NCI-H187 treated with DMSO at 0.1 percent for 48 hours (cell line): ENCODE measurements at places on chromosomes 16 and 17.

GRCh38 chr16:58152246-58152868 lies 23.2 kb upstream of the CFAP20 start:
- DNase-seq = no peak

- DNase-seq = no peak
These were observed 16.2 kb downstream of the UNC13D start for GRCh38 chr17:75828076-75828400.

DNA sequence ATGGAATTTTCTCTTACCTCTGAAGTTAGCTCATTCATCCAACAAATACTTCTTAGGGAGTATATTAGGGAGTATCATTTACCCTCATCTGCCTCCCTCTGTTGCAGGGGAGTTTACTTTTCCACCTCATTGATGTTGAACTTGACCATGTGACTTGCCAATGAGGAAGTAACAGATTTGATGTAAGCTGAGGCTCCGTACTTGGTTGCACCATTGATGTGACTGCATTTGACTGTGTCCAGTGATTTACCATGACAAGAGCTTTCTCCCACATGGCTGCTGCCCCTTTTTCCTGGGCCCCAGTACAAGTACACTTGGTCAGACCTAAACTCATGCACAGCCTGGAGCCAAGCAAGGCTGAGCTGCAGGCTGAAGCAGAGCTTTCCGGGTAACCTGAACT lies 81.6 kb upstream of the HS3ST2 start:
- no peak for DNase-seq

- no peak for DNase-seq
These were observed 281.7 kb upstream of the ERCC4 start for GRCh38 chr16:13638218-13638617.

- DNase-seq = no peak
These were observed 11.6 kb downstream of the MYO19 start for GRCh38 chr17:36523113-36523512.

DNA sequence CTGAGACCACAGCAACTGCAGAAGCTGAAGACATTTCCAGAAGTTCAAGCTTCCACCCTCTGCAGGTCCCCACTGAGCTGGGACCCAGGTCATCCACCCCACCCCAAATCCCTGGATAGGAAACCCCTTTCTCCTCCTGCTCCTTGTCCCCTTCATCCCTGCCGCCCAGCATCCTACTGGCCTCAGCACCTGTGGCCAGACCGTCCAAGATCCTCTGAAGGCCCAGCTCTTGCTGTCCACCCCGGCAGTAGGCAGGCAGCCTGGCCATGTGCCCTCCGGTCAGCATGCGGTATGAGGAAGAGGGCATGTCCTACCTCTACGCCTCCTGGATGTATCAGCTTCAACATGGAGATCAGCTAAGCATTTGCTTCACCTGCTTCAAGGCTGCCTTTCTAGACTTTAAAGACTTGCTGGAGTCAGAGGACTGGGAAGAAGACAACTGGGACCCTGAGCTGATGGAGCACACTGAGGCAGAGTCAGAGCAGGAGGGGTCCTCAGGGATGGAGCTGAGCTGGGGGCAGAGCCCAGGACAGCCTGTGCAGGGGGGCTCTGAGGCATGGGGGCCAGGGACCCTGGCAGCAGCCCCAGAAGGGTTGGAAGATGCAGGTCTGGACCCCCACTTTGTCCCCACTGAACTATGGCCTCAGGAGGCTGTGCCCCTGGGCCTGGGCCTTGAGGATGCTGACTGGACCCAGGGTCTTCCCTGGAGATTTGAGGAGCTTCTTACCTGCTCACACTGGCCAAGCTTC lies 3.0 kb downstream of the TEX19 start:
- DNase-seq = no peak

DNA sequence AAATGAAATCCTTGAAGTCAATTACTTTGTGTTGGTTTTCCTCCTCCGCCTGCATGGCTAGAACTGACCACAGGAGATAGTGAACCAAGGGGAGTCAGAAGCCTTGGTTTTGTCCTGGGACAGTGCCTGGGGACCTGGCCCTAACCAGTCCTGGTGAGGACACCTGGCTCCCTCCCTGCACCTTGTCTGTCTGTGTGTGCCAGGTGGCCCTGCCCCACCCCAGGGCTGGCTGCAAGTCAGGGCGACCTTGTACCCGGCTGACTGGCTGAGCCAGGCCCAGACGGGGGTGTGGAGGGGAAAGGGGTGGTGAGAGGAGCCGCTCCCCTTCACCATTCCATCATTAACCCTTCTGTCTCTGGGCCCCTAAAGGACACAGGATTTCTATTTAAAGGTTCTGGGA lies 3.4 kb downstream of the RAPGEFL1 start:
- no peak for DNase-seq

DNA sequence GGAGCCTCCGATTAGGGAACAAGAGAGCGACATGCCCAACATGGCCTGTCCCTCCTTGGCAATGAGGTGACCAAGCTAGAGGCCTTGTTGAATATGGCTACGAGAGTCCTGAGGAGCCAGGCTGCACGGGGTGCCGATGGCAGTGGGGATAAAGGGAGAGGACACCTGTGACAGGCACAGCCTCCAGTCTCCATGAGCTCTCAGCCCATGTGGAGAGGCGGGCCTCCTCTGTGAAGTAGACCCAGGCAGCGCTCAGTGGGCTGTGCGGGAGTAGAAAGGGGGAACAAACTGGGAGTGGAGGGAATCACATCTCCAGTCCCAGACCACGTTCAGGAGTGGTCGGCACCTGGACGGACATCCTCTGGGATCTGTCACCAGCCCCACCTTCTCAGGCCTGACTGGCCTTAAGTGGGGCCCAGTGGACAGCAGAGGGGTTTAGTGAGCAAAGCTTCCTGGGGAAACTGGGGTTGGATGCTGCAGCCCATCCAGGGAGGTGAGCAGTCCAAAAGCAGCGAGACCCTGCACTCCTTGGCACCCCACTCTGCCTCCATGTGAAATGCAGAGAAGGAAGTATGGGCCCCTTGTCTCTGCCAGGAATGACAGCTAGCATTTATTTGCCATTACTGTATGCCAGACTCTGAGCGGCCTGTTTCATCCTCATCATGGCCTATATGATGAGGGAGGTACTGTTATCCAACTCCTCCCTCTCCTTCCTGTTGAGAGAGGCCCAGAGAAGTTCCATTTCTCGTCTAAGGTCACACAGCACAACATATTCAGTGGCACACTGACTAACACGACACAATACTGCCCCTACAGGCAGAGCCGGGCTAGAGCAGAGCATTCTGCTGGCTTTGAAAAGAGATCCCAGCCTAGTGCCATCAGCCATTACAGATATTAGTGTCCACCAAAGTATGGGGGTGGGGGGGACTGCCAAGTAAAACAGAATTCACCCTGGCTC lies 4.5 kb upstream of the TMEM92 start:
- DNase-seq = no peak

DNA sequence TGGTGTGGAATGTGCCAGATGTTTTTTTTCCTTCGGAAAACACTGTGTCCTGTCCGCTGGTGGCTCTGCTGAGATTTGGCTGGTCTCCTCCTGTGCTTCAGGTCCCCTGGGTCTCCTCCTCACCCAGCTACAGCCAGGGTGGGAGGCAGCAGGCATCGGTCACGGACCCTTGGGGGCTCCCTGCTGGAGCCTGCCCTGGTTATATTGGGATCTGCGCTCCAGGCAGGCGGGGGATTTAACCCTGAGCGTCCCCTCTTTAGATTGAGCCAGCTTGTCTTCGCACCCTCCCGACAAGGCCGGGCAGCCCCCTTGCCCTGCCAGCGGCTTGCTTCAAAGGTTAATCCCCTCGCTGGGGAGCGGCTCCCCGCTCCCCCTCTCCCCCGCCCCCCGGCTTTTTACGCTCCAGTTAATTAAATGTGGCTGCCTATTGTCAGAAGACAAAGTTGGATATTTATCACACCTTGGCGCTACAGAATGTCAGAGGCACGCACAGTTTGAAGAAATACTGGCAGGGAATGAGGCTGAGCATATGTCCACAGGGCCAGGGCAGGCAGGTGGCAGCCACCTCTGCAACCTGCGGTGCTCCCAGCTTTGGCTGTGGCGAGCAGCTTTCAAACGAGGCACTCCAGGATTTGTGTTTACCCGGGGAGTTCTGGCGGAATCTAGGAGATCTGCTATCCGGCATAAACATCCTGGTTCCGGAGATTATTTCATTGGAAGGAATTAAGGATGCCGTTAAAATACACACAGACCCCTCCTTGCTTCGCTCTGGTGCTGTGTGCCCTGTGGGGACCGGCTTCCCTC lies 38.2 kb upstream of the GSE1 start:
- DNase-seq = no peak

GRCh38 chr16:54080524-54081008 lies 206.0 kb downstream of the IRX3 start:
- no peak for DNase-seq

GRCh38 chr16:20911361-20911760 lies 10.8 kb downstream of the LYRM1 start:
- DNase-seq = no peak

- DNase-seq = no peak
These were observed 2.9 kb downstream of the SRL start for GRCh38 chr16:4239020-4239419.

DNA sequence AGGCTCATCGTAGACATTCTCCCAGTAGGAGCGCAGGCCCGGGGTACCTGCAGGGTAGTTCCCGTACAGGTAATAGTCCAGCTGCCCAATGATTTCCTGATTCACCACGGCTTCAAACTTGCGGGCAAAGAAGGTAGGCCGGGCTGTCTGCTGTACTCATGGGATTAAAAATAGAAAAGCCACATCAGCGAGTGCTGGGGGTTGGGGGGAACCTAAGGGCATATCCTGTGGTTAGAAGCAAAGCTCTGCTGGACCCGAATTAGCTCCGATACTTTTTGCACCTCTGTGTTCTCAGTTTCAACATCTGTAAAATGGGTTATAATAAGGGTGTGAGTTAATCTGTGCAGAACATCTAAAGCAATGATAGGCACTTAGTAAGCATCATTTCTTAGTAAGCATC lies 336.2 kb downstream of the XYLT1 start:
- no peak for DNase-seq

- no peak for DNase-seq
These were observed 55.3 kb downstream of the USP10 start for GRCh38 chr16:84754956-84755672.

DNA sequence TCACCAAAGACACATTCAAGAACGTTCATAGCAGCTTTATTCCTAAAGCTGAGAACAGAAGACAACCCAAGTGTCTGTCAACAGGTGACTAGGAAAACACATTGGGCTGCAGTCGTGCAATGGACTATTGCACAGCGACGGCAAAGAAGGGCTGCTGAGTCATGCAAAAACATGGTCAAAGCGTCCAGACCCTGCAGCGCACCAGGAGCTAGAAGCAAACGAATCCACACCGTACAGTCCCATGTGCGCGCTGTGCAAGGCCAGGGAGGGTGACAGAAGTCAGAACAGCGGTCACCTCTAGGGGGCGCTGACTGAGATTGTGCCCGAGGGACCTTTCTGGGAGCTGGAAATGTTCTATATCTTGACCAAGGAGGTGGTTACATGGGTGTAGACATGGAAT lies 266.4 kb downstream of the MAF start:
- DNase-seq = no peak

- no peak for DNase-seq
These were observed 61.3 kb downstream of the C17orf67 start for GRCh38 chr17:56772442-56772841.

- DNase-seq = no peak
These were observed 1.7 kb upstream of the IGF2BP1 start for GRCh38 chr17:48995304-48995973.
